Right atrium auricular region (tissue), 2 donors: ENCODE measurements at places on chromosomes 6 and 20.

GRCh38 chr6:88538130-88538706, 372.1 kb upstream of the CNR1 start:
- no peak overlapping the region for H3K27ac ChIP-seq
- H3K36me3 ChIP-seq = no peaks in the 10 kb centered on the region
- no peak for DNase-seq
- H3K27me3 ChIP-seq = no peaks in the 10 kb centered on the region
- no peak overlapping the region for H3K4me3 ChIP-seq

GRCh38 chr20:2978519-2978918, 64.9 kb upstream of the GNRH2 start:
- no peaks in the 10 kb centered on the region for H3K4me1 ChIP-seq
- H3K27ac ChIP-seq = no peak overlapping the region
- no peak overlapping the region for H3K4me3 ChIP-seq
- no peak for DNase-seq
- H3K36me3 ChIP-seq = no peaks in the 10 kb centered on the region

GRCh38 chr20:59361411-59361810, 61.0 kb downstream of the EDN3 start:
- H3K36me3 ChIP-seq = no peaks in the 10 kb centered on the region
- DNase-seq = no peak
- H3K27ac ChIP-seq = no peak overlapping the region
- H3K4me3 ChIP-seq = no peak overlapping the region
- H3K4me1 ChIP-seq = no peaks in the 10 kb centered on the region

GRCh38 chr6:91281901-91282300, 695.0 kb upstream of the MAP3K7 start:
- H3K36me3 ChIP-seq = no peaks in the 10 kb centered on the region
- DNase-seq = no peak
- no peak overlapping the region for H3K4me3 ChIP-seq
- H3K27me3 ChIP-seq = no peaks in the 10 kb centered on the region

DNA sequence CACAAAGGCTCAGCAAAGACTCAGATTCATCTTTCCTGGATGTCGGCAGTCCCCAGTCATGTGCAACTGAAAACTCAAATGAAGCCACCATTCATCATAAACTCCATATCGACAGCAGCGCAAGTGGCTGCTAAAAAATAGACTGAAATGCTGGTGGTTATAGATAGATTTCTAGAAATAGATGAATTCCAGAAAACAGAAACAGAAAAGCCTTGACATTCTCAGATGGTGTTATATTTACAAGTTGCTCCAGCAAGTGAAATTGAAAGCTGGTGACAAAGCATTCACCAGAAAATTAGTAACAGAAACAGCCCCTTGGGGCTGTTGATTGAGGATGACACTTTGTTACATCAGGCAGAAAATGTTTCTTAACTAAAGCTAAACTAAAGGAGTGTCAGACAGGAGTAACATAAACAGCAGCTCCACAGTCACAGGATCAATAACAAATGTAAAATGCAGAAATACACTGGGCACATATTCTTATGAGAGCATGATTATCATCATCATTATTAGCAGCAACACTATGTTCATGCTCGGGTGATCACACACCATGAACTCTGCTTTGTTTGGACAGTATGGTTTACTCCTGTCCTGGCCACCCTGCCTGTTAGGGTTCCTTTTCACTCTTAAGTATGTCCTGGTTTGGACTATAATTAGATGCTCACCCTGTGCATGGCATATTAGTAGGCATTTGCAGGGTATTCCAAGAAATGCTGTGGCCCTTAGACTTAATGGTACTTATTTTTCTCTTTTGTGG, 36.4 kb upstream of the SLC35F1 start:
- H3K36me3 ChIP-seq = no peaks in the 10 kb centered on the region
- no peak overlapping the region for H3K27ac ChIP-seq
- no peak overlapping the region for H3K4me3 ChIP-seq
- H3K4me1 ChIP-seq = no peaks in the 10 kb centered on the region
- DNase-seq = no peak
- H3K27me3 ChIP-seq = no peaks in the 10 kb centered on the region

GRCh38 chr20:6558341-6558740, 209.1 kb upstream of the BMP2 start:
- H3K4me3 ChIP-seq = no peak overlapping the region
- no peaks in the 10 kb centered on the region for H3K36me3 ChIP-seq
- DNase-seq = no peak
- H3K27me3 ChIP-seq = no peaks in the 10 kb centered on the region
- no peak overlapping the region for H3K27ac ChIP-seq

DNA sequence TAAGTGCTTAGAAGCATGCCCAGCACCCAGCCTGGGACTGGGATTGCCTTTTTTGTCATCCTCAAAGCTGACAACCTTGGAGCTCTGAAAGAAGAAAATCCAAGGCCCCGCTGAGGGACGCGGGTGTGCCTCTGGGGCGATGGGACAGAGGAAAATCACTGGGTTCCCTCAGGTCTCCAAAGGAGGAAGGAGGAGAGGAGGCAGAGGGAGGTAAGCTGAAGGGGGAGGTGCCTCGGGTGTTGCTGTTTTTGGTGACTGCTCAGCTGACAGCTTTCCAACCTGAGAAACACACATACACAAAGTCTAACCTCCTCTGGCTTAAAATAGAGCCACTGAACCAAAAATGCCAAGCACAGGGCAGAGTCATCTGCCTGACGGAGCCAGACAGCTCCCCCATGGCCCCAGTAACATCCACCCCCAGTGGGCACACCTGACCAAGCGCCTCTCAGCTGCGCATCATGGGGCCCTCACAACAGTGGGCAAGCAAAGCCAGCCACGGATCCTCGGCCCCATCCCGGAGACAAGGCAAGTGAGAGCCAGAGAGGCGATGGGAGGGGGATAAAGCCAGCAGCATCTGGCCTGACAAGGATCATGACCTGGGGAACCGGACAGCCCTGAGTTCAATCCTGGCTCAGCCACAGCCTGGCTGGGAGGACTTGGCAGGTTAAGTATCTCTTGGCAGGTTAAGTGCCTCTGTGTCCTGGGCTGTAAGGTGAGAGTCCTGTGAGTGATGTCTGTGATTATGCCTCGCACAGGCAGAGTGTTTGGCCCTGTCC, 3.2 kb upstream of the KCNK15 start:
- H3K4me1 ChIP-seq = no peaks in the 10 kb centered on the region
- DNase-seq = no peak
- peak overlapping the region; percentile 23 for H3K27ac ChIP-seq
- no peaks in the 10 kb centered on the region for H3K27me3 ChIP-seq
